ENCODE measurements at places on chromosomes 11 and 22.

- DNase-seq = no peak
Measured at GRCh38 chr11:43381802-43382201, 23.1 kb downstream of the TTC17 start.

GRCh38 chr11:13126430-13126829 is 117.3 kb downstream of the RASSF10 start:
- no peak for DNase-seq

- peak; percentile 42 for DNase-seq
Measured at GRCh38 chr11:84384731-84385130, 1098.6 kb upstream of the CCDC90B start.

- peak; percentile 36 for DNase-seq
Measured at GRCh38 chr22:43060183-43060582, 29.0 kb downstream of the TTLL1 start.

GRCh38 chr22:36885474-36885873 is 24.7 kb downstream of the NCF4 start:
- DNase-seq = no peak

DNA sequence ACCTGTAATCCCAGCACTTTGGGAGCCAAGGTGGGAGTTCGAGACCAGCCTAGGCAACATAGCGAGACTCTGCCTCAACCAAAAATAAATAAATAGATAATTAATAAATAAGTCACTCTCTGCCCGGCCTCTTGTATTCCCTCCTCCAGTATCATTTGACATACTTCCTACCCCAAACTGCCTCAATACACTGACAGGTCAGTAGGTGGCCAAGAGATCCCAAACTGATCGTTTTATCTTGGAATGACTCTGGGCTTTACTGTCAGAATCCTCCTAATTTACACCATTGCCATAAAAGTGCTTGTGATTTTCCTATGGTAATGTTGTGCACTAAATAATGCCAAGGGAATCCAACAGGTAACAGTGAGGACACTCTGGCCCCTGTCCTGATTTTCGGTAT is 94.2 kb downstream of the PDHX start:
- no peak for DNase-seq

GRCh38 chr11:64485074-64485473 is 105.9 kb upstream of the SLC22A12 start:
- DNase-seq = no peak
